Activated T-cell treated with anti-CD3 and anti-CD28 coated beads, Interleukin-2, amount 50 U/mL, for 48 hours (primary cell): ENCODE measurements at places on chromosomes 5 and 9.
A peak's percentile ranks its signal among the peaks of the same experiment; 100 is the strongest.

DNA sequence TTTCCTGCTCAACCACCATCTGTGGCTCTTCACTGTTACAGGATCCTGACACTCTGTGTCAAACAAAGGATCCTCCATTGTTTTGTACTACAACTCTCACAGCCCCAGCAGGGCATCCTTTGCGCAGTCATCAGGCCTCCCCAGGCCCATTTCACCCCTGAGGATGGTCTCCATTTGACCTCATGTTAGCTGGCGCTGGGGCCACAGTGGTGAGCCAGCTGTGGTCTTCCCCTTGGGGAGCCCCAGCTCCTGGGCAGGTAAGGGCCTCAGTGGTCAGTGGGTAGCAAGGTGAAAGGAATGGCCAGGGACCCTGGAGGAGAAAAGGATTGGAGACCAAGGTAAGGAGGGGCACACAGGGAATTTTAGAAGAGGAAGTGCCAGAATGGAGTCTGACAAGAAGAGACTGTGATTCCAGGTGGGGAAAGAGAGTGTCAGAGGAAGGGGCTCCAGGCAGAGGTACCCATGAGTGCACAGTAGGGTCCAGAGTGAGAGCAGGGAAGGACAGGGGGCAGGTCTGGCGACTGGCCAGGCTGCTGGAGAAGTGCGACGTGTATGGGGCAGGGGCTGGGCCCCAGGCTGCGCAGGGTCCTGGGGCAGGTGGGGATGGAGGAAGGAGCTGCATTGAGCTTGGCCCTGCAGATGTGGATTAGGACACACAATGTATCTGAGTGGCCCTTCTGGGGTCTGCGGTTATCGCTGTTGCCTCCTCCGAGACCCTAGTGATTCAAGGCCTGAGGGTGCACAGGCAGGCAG lies 109.9 kb downstream of the PHF2 start:
- no peak for DNase-seq

GRCh38 chr9:109328978-109329637 lies 8.2 kb upstream of the EPB41L4B start:
- no peak for DNase-seq

GRCh38 chr9:22030101-22030598 lies 21.0 kb upstream of the CDKN2B start:
- DNase-seq, result no peak

- DNase-seq, result peak; percentile 91
Observed at GRCh38 chr9:37784616-37785483, at the start of gene EXOSC3. EXOSC3 (minus strand) TSS chr9:37785064; CDS start chr9:37785044, 20 bp downstream.

- no peak for DNase-seq
Observed at GRCh38 chr9:109258481-109259302, 62.2 kb downstream of the EPB41L4B start.
